Mesenteric fat pad (tissue), 1 donor: ENCODE measurements at places on chromosomes 7 and 10.

DNA sequence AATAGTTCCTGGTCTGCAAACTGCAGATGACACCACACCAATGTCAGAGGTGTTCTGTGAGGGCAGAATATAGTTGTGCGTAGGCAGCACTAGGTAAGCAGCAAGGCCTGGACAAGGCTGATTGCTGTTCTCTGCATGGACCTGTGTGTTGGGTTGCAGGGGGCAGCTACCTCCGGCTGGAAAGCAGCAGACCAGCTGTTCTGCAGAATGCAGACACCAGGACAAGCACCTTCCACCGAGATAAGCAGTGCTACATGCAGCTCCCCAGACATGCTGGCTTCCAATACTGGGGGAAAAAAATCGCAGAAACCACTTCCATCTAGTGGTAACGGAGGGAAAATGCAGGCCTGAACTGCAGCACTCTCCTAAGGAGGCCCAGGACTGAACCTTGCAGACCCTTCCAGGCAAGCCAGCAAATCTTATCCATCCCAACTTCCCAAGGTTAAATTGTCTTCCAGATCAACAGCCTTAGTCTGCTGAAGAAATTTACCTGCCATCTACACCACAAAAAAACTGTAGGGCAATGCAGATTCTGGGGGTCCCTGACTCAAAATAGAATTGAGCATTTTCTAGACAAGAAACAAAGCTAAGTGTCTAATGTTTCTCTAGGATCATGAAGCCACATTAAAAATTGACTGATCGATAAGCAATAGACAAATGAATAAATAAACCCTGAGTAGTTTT is 50.5 kb upstream of the COBL start:
- DNase-seq = no peak

DNA sequence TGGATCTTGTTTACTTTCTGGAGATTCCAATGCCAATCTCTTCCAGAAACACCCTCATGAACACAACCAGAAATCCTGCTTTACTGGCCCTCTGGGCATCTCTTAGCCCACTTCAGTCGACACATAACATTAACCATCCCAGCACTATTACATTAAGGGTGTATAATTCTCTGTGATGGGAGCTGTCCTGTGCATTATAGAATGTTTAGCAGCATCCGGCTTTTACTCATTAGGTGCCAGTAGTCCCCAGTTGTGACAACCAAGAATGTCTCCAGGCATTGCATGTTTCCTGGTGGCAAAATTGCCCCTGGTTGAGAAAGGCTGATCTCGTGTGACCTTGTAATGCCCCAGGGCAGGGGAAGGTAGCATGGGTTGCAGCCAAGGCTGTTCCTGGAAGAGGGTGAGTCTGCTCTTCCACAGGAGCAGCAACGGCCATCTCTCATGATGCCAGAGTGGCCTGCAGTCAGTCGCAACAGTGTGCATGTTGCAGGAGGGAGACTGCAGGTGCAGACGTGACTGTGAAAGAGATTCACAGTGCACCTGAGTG is 2.6 kb upstream of the DDC start:
- DNase-seq = no peak

GRCh38 chr7:157627033-157627432 is 290.2 kb downstream of the DNAJB6 start:
- peak; percentile 65 for DNase-seq

DNA sequence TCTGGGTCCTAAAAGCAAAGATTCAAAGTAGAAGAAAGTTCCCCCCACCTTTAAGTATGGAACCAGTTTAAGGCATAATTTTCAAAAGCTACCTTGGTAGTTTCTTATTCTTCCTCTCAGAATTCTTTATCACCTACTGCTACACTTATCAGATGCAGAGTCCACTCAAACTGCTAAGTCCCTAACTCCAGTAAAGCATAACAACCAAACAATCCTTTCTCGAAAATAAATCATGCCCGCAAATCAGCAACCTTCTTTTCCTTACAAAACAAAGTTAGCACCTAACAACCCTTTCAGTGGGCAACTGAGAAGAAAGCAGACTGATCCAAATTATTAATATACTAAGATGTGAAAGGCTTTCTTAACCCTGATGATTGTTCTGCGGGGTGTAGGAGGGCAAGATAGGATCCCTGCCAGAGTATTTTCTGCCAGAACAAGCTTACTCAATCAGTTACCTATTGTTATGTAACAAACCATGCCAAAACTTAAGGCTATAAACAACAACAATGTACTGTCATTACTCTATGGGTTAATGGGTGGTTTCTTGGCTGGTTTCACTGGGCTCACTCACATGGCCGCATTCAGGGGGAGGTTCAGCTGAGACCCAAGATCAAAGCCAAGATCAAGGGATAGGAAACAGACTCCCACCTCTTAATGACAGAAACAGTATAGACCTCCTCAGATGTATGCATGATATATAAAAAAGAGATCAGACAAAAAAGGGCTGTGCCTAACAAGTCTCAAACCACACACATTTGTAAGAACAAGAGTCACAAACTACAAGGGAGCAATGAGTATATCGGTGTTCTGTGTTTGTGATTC is 42.0 kb downstream of the CCDC6 start:
- no peak for DNase-seq

DNA sequence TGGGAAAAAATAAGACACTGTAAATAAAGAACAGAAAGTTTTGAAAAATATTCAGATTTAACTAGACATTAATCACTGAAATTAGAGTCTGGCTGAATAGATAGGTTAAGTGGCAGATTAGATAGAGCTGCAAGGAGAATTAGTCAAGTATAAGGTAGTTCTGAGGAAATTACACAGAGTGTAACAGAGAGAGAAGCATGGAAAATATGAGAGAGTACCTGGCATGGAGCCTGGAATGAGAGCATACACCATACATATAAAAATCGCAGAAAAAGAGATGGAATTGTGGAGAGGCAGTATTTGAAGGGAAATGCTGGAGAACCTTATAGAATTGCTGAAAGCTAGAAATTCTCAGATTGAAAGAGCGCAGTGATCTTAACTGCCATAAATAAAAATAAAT is 46.9 kb downstream of the ZNRF2 start:
- DNase-seq = no peak

- no peak for DNase-seq
Measured at GRCh38 chr10:99537086-99537988, 4.6 kb downstream of the NKX2-3 start.

- no peak for DNase-seq
Measured at GRCh38 chr10:18140957-18141845, 977 bp downstream of the CACNB2 start.

DNA sequence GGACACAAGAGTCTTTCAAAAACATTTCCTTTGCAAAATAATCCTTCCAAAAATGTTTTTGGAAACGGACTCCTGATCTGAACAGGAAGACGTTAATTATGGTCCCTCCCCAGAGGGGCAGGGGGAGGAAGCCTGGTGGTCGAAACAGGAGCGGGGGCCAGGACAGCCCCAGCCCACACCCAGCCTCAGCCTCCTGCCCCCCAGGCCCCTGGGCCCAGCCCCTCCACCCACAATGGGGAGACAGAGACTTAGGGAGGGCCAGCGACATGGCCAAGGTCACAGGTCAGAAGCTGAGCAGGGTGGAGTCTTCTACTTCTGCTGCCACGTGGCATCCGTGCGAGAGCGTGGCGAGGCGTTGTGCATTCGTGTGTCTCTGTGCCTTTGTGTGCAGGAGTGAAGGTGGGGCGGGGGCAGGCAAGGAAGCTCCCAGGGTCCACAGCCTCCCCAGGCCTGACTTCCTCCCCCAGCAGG is 14.0 kb upstream of the GRIFIN start:
- no peak for DNase-seq

GRCh38 chr7:101612885-101613515 is 16.1 kb downstream of the MYL10 start:
- no peak for DNase-seq

- DNase-seq = no peak
Measured at GRCh38 chr7:26787701-26788100, 76.7 kb downstream of the SKAP2 start.

DNA sequence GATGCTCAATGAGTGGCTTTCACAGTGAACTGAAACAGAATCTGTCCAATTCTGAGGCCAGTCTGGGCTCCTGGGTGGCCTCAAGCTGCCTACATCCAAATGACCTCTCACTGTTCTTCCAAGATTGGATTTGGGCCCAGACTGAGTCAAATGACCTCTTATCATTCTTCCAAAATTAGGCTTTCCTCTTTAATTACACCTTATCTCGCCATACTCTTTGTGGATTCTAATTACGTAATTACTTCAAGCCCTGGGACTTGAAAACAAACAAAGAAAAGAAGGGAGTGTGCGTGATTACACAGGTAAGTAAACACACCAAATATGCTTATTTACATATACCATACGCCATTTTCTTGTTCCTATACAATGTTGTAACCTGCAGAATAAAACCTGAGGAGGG is 18.8 kb downstream of the SORBS1 start:
- no peak for DNase-seq

DNA sequence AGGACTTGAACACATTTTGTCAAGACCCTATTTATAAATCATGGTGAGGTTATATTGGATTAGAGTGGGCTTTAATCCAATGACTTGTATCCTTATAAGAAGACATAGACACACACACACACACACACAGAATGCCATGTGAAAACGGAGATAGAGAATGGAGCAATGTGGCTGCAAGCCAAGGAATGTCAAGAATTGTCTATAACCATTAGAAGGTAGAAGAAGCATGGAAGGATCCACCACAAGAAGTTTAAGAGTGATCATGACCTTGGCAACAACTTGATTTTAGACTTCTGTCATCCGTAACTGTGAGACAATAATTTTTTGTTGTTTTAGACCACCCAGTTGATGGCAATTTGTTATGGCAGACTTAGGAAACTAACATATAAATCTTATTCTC is 514.2 kb downstream of the TFEC start:
- no peak for DNase-seq

DNA sequence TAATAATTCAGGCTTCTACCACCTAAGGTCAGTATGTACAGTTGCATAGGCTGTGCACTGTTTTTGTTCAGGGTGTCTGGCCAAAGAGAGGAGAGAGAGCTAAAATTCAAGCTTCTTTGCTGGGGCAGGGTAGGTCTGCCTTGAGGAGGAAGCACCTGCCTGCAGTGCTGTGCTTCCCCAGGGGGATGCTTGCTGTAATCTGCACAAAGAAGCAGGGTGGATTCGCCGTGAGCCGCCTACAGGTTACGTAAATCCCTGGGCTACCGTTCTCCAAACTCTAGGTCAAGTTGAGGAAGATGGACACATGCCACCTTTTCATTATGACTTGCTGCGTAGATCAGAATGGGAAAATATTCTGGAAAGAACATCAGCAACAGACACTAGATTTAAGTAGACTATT is 543.3 kb downstream of the TNS3 start:
- no peak for DNase-seq

GRCh38 chr7:55142919-55143600 is 124.2 kb downstream of the EGFR start:
- DNase-seq = no peak

- DNase-seq = no peak
Measured at GRCh38 chr10:103789771-103790201, 65.6 kb downstream of the SH3PXD2A start.

DNA sequence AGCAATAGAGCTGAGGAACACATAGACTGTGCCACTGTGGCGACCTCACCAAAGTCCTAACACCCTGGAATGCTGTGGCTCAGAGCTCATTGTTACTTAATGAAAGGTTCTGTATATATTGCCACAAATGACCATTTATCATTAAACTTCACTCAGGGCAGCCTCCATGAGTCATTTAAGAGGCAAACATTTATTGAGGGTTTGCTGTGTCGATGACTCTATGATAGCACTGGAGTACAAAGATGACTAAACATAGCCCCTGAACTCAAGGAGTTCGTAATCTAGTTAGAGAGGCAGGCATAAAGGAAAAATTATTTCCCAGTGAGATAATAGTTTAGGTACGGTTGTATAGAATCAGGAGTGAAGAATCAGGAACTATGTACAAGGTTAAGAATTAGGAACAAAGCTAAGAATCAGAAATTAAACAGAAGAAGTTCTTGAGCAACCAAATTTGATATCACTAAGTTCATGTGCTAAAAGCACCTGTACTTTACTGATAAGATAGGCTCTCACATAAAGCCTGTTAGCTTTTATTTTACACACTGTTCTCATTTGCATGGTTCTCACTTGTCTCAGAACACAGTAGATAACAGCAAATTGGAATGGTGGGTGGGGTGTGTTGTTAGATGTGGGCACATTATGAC is 7.9 kb downstream of the ENTPD7 start:
- no peak for DNase-seq

DNA sequence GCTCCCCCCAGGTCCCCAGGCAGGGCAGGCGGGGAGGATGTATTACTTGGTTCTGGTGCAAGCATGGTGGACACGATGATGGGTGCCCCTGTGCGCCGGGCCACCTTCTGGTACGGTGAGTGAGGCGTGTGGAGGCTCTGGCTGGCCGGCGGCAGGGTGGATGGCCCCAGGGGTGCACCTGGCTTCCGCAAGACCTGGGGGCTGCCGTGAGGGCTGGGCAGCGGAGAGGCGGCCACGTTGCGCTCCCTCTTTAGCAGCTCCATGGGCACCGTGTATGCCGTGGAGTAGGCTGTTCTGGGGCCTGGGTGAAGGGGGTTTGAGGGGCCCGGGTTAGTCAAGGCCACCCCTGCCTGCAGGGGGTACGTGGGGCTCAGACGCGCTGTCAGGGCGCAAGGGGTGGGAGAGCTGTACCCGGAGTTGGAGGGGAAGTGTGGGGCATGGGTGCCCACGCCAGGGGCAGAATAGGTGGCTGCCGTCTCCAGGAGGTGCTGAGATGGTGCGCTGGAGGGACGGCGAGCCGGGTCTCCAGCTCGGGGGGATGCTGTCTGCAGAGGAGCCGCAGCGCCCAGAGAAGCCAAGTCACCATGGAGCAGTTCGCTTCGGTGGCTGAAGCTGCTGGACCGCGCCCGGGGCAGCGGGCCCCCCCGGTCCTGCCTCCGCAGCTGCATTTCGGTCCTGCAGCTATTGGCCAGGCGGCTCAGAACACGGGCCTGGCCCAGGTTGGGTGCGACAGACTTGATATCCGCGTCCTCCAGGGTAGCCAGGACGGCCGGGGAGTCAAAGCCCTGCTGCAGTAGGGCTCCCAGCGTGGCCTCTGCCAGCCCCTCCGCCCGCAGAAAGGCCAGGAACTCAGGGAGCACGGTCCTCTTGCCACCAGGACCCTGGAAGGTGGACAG is 84.4 kb downstream of the ZRANB1 start:
- no peak for DNase-seq

DNA sequence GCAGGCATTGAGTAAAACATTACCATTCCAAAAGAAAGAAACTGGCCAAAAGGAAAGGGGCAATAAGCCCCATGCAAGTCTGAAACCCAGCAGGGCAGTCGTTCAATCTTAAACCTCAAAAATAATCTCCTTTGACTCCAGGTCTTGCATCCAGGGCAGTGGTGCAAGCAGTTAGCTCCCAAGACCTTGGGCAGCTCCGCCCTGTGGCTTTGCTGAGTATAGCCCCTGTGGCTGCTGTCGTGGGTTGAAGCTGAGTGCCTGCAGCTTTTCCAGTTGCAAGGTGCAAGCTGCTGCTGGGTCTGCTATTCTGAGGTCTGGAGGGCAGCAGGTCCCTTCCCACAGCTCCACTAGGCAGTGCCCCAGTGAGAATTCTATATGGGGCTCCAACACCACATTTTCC is 580.1 kb upstream of the AUTS2 start:
- DNase-seq = no peak

DNA sequence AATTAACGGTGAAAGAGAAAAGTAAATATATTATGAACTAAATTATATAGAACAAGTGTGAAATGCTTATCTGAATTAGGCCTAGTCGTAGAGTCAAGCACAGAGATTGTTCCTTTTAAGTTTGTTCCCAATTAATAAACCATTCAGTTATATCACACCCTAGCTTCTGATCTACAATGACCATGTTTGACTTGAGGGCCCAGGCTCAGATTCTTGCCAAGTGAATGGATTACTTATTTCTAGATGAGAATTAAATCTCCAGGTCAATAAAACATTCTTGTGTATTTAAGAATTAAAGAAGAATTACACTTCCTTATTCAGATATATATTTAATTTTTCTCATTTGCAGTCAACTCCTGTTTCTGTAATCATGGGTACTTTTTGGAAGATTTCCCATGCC is 37.4 kb upstream of the ARL4A start:
- no peak for DNase-seq
